Activated gamma-delta T cell (primary cell): ENCODE measurements at places on chromosomes 7 and 10.

GRCh38 chr10:53006663-53007526 lies 234.3 kb upstream of the MBL2 start:
- no peak for DNase-seq

DNA sequence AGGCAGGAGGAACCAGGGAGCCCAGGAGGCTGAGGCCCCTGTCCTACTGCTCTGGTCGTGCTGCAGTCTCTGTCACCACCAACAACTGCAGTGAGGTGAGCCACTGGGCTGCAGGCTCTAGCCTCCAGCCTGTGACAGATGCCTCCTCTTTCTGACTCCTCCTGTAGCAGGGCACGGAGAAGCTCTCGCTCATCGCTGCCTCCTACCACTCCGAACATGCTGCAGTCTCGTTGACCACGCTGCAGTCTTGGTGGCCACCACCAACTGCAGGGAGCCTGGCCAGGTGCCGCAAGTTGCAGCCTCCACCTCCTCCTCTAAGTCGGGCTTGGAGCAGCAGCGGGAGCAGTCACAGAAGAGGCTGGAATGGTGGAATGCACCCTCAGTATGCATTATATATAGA lies 22.1 kb upstream of the VOPP1 start:
- no peak for DNase-seq

DNA sequence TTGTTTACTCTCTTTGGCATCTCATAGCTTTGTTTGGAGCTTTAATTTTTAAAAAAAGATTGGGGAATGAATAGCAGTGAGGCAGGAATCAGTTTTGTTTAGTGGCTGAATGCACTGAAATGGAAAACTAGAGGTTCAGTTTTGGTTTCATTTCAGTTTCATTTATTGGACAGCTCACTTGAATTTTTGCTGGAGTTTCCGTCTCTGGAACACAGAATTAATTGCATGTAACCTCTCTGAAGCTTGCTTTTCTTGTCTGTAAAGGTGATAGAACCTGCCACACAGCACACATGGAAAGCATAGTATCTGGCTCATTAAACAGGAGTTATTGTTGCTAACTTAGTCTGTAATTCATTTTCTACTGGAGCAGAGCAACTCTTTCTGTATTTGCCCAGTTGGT lies 7.1 kb downstream of the GRM8 start:
- no peak for DNase-seq

DNA sequence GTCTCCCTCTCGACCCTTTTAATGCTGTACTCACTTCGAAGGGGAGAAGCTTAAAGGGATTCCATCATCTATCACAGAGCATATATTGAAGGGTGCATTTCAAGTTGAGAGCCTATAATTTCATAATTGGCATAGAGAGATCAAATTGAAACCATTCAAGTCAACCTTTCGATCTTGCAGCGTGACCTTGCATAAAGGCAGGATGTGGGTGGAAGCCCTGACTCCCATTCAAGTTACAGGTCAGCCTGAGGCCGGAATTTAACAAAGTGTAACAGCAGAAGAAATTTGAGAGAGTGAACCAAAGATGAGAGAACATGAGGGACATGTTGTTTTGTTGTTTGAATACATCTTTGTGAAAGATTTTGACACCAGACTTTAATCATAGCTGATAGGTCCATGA lies 195.3 kb upstream of the TPK1 start:
- DNase-seq = no peak

GRCh38 chr7:131244259-131244852 lies 83.3 kb upstream of the MKLN1 start:
- no peak for DNase-seq

DNA sequence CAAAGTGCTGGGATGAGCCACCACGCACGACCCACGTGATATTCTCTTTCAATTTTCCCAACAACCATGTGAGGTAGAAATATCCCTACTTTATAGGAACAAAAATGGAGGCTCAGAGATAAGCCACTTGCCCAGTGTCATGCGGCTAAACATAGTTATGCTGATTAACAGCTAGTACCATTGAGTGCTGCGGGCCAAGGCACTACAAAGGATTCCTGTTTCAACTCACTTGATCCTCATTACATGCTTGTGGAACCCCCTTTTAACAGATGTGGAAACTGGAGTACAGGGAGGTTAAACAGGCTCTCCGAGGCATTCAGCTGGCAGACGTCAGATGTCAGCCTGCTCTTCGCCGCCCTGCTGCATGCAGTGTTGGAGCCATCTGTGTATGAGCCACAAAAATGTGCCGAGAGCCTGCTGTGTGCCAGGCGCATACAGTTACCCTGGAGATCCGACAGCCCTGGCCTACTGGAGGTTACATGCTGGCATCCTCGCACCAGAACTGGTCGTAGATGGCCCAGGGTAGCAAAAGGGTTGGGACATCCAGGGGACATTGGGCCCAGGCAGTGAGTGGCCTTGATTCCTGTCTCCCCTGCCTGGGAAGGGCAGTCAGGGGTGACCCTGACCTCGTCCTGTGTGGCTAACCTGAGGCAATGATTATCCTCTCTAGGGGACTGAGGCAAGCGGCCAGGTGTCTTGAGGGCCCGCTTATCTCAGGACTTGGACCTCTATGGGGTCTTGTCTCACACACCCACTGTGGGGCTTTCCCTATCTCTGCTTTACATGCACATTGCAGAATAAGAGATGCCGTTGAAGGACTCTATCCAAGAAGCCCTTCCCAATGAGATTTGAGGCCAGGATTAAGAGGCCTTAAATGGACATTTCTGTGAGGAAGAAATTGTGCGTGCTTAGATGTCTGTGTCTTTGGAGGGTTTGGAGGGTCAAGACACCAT lies 18.5 kb upstream of the SRGN start:
- DNase-seq = no peak

GRCh38 chr7:105651798-105652197 lies 70.5 kb upstream of the EFCAB10 start:
- no peak for DNase-seq

GRCh38 chr7:54878339-54878738 lies 119.3 kb upstream of the SEC61G start:
- no peak for DNase-seq

DNA sequence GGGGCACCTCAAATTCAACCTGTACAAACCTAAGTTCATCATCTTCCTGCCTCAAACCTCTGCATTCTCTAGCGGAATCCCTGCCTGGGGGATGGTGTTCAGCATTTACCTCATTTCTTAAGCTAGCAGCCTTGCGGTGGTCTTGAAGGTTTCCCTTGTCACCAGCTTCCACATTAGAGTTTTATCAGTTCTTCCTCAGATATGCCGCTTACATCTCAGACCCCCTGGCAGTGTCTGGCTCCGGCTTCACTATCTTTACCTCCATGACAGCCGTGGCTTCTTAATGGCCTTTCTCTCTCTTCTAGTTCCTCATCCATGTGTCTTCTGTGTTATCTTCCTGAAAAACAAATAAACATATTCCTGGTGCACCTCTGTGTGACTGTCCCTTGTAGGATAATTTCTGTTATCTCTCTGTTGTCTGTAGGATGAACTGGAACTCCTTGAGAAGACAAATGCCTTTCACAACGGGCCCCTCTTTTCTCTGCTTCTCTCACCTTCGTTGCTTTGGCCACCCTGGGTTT lies 101.1 kb upstream of the BMPER start:
- no peak for DNase-seq

GRCh38 chr10:76723844-76724243 lies 913.8 kb downstream of the KCNMA1 start:
- DNase-seq = no peak

GRCh38 chr7:79285756-79286155 lies 167.7 kb downstream of the MAGI2 start:
- no peak for DNase-seq

DNA sequence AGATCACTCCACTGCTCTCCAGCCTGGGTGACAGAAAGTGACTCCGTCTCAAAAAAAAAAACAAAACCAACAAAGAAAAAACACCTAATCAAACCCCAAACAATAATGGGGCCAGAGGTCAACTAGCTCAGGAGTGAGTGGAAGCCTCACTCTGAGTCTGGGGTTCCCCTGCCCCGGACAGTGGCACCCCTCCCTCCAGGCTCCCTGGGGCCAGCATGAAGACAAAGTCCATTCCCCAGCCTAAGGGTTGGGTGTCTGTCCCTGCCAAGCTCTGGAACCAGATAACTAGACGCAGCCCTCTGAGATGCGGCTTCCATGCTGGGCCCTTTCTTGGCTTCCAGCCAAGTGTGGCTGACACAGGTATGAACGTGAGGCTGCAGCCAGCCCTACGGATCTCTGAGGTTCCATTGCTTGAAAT lies 1.7 kb upstream of the FUOM start:
- DNase-seq = no peak

DNA sequence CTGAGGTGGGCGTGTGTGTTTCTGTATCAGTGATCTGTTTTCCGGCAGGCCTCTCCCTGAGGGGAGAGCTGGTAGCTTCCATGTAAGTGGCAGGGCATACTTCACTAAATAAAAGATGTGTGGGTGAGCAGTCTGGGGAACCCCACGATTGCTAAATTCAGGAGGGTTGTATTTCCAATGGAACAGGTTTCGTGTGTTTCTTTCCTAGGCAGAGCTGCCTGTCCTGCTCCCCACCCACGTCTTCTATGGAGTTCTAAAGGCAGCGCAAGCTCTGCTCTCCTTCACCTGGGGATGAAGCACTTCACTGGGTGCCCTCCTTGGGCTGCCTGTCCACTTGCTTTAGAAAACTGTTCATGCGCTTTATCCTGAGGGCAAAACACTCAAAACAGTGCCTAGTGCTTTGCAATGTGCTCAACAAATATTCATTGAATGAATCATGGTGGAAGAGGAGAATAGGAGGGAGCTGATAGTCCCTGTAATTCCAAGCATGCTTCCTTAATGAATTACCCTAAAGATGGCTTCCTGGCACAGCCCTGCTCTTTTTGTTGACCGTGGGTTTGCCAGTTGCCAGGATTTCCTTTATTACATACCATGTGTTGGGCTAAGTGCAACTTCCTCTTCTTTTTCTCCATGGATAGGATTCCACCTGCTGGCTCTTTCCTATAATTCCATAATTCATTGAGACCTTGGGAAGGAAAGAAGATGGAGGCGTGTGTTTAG lies 50.6 kb upstream of the SRPK2 start:
- DNase-seq = no peak

DNA sequence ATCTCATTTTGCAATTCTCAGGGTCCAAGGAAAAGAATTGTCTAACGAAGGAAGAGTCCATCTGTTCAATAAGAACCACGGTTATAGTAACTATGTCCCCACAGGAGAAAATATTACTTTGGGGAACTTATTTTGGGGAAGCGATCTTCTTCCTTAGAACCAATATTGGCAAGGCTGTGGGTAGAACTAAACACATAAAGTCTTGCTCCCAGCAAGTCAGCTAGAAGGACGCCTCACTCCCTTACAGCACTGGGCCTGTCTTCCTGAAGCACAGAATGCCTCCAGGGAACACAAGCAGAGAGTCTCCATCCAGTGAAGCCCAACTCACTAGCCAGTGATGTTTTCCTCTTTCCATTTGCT lies 30.2 kb downstream of the C10orf71 start:
- DNase-seq = no peak

DNA sequence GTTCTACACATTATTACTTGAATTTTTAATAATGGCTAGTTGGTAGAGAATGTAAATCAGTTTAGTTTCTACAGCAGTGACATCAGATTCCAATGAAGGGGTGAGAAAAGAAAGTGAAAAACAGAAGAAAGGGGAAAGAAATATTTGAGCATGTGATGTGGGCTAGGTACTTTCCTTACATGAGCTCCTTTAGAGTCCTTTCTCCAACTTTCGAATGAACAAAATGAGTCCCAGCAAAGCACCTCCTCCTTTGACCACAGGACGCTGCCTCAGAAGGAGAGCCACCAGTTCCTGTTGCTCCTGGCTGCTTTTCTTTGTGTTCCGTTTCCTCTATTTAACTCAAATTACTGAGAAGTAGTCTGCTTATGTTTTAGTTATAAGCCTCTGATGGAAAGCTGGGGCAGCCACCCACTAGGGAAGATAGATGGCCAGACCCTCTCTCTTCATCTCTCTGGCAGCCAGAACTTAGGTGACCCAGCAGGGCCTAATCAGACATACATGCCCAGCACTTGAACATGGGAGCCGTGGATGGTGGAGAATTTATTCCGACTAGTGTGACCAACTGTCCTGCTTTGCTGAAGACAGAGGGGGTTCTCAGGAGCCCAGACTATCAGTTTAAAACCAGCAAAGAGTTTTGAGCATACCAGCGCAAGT lies 82.4 kb upstream of the NME8 start:
- DNase-seq = no peak

GRCh38 chr10:112562809-112563663 lies 116.0 kb downstream of the VTI1A start:
- no peak for DNase-seq

- no peak for DNase-seq
These were observed 161.9 kb downstream of the DNAJB6 start for GRCh38 chr7:157498657-157499056.

DNA sequence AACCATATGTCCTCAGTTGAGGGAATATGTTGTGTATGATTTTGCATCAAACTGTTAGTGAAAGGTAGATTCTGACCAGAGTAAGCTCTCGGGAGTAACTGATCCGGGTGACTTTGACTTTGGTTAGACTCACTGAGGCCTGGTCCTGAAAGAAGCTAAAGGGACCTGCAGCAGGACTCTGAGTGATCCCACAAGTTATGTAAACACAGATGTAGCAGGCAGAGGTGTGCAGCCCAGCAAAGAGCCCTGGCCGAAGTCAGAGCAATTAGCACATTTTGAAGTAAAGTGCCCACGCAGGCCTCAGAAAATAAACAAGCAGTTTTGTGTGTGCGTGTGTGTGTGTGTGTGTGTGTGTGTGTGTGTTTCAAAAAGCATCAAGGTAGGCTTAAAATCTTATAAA lies 245.6 kb upstream of the FERD3L start:
- no peak for DNase-seq

GRCh38 chr10:117653170-117653515 lies 110.6 kb downstream of the EMX2 start:
- DNase-seq = no peak

GRCh38 chr10:19518632-19519031 lies 297.6 kb upstream of the PLXDC2 start:
- DNase-seq = no peak

DNA sequence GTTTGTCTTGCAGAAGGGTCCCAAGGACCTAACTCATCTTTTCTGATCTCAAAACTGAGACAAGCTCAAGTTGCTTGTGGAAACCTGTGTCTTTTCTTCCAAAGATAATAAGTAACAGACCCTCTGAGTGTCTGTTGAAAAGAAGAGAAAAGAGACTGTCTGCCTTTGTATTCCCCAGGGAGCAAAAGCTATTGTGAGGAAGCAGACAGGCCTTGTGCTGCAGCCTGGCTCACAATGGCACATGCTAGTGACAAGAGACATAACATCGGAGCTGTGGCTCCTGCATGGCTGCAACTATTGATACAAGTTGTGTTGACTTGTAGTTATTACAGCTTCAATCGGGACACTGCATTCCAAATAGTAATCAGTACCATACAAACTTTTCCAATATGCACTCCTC lies 202.9 kb downstream of the DKK1 start:
- DNase-seq = no peak

GRCh38 chr10:373526-374309 lies 238.5 kb downstream of the ZMYND11 start:
- DNase-seq = no peak

DNA sequence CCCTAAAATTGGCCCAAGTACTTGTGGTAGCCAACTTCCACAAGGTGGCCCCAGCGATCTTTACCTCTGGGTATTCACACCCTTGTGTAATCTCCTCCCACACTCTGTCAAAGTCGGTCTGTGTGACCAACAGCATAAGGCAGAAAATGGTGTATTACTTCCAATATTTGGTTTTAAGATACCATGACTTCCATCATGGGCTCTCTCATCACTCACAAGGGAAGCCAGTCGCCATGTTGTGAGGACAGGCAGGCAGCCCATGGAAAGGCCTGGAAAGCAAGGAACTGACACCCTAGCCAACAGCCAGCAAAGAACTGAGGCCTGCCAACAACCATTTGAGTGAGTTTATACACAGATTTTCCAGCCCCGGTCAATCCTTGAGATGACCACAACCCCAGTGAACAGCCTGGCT lies 91.0 kb upstream of the KMT2E start:
- DNase-seq = no peak
